Activated CD4-positive, alpha-beta T cell treated with anti-CD3 and anti-CD28 coated beads for 4 hours (primary cell): ENCODE measurements at places on chromosomes 7 and 10.

- no peak for DNase-seq
Measured at GRCh38 chr10:121323443-121323842, 274.8 kb downstream of the FGFR2 start.

DNA sequence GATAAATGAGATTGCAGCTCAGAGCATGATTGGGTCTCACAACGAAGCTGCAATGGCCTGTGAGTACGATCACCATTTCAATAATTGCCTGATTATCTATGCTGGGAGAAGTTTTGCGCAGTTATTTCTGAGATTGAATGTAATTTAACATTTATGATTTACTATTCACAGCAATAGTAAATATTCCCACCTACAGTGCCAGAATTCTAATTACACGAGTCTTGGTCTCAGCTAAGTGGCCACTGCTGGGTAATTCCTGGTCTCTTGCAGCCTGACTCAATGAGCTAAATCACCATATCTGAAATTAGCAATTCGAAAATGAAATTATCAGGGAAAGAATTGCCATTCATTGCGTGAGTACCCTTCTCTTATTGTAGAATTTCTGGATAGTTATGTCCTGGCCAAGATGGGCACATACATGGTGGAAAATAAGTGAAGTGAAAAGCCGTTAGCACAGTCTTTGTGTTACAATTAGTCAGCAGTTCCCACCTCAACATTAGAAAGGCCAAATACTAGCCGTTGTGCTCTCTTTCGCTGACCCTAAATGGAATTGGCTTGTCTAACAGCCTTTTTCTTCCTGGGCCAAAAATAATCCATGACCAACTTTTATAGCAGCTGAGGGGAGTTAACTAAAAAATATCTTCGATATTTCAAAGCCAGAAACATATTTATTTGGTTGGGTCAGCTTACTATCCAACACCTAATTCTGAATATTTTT is 681.0 kb upstream of the C7orf33 start:
- no peak for DNase-seq

DNA sequence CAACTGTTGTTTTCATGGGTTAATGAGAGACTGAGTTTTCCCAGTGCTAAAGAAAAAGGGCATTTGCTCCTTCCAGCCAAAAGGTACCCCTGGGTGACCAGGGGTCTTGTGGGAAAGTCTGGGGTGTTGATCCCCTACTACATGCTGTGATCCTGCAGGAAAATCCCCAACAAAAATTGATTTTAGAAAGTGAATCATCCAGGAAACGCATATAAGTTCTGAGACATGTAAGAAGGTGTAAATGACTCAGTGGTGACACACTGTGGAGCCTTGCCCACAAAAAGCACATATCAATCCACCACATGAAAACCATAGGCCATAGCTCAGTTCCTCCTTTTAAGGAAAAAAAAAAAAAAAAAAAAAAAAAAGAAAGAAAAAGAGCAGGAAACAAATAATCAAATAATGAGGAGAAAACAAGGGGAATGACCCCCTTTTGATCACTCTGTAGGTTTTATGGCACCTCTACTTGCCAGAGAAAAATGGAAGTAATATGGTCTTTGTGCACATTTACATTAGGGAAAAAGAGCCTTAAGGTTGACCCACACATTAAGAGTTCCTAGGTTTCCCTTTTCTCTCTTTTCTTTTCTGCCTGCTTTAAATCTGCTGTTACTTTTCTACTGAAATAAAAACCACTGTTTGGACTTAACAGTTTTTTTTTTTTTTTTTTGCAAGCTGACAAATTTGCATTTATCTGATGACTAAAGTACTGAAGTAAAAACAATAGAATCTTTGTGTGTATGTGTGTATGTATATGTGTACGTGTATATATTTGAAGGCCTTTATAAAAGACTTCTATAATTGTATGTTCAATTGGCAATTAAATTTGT is 386.0 kb downstream of the KIF20B start:
- no peak for DNase-seq

GRCh38 chr10:51706225-51706624 is 6.8 kb upstream of the CSTF2T start:
- DNase-seq: no peak

DNA sequence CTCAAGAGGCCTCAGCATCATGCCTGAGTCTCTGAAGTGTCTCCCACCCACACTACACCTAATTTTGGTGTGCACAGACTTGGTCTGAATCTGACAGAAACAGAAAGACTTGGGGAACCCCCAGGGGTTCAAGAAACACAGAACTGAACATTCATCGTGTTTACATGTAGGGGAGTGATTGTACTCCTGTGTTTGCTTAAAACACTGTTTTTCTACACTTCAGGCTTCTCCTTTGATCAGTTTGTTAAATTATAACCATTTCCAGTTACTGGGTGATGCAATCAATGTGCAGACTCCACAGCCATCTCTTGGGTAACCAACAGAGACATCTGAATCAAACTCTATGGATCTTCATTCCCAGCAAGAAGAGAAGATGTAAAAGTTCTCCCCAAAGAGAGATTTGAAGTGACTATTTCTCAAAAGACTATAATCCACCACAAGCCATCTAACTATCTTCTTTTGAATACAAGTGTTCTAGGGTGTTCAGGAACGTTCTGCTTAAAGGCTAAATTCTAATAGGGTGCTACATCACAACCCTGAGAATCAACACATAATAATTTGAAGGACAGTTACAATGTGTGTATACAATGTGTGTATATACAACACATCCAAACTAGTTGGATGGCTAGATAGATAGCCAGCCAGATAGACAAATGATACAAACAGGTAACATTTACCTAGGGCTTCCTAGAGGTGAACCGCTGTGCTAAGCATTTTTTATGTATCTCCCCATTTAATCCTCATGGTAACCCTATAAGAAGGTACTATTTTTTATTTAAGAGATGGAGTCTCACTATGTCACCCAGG is 34.2 kb downstream of the DNAJC12 start:
- DNase-seq: no peak

- DNase-seq: no peak
Measured at GRCh38 chr7:77320137-77320536, 96.0 kb downstream of the GSAP start.

DNA sequence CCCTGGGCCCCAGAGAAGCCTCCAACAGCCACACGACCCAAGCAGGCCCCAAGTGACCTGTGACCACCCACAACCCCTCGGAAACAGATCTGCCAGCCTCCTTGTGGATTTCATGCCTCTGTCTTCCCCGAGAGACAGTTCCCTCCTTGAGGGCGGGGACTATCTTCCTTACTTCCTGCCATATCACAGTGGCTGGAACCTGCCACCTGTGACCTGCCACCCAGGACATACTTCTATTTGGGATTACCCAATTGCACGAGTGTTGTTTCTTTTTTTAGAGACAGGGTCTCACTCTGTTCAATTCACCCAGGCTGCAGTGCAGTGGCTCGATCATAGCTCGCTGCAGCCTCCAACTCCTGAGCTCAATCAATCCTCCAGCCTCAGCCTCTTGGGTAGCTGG is 25.9 kb downstream of the TNRC18 start:
- no peak for DNase-seq

- no peak for DNase-seq
Measured at GRCh38 chr10:132035476-132035875, 30.3 kb upstream of the JAKMIP3 start.

DNA sequence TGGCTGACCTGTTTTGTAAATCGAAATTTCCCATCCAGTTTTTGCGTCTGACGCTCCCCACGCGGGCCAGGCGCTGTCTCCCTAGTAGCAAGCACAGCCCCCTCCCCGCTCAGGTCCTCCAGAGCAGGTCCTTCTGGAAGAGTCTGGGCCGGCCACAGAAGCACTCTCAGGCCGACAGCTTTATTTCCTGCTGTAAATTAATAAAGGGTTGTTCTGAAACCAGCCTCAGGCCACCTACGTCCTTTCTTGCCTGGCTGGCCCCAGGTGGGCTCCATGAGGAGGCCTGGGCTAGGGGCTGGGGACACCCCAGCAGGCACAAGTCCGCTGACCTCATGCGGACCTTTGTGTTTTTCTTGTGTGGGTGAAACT is 35.2 kb downstream of the CAMK2B start:
- DNase-seq: no peak
